ENCODE measurements at places on chromosomes 5 and 9.

DNA sequence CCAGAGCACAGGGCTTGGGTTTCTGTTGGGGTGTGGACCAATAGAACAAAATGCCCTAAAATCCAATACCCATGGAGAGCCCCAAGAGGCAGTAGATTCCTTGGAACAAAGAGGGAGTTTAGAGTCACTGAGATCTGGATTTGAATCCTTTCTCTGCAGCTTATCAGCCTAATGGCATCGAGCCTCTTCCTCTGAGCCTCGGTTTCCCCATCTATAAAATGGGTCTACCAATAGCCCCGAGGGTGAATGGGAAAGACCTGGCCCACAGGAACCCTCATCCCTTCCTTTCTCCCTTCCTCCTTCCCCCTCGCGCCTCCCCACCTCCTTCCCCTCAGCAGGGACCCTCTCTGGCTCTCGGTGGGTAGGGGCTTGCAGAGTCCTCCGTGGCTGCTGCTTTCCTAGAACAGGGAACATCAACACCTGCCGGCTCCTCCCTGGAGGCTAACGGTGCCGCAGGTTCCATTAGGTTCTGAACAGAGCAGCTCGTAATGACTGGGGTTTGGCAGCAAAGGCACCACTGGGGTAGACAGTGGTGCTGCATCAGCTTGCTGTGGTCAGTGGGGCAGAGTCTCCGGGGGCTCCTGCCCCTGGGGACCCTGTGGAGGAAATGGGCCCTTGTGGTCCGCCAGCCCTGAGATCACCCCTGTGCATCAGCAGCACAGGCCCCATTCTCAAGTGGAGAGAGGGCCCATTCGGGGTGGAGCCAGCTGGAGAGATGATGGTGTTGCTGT lies 40.3 kb downstream of the NEK6 start:
- DNase-seq = no peak

DNA sequence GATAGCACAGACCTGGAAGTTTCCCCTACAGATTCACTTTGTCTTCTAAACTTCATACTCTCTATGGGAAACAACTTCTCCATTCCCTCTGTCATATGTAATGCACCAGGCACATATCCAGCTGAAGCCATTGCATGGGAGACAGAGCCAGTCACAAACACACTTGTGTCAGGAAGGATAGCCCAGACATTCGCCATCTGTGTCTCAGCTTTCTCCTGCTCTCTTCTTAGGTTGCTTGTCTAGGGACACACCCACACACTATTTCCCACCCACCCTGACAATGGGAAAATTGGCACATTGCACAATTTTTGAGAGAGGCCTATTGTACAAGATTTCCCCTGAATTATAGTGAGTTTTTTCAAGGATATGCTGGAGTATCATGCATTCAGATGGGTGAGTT lies 158.4 kb upstream of the MPDZ start:
- DNase-seq = no peak

- DNase-seq = no peak
These were observed 70.4 kb downstream of the RALGPS1 start for GRCh38 chr9:126984969-126985368.

DNA sequence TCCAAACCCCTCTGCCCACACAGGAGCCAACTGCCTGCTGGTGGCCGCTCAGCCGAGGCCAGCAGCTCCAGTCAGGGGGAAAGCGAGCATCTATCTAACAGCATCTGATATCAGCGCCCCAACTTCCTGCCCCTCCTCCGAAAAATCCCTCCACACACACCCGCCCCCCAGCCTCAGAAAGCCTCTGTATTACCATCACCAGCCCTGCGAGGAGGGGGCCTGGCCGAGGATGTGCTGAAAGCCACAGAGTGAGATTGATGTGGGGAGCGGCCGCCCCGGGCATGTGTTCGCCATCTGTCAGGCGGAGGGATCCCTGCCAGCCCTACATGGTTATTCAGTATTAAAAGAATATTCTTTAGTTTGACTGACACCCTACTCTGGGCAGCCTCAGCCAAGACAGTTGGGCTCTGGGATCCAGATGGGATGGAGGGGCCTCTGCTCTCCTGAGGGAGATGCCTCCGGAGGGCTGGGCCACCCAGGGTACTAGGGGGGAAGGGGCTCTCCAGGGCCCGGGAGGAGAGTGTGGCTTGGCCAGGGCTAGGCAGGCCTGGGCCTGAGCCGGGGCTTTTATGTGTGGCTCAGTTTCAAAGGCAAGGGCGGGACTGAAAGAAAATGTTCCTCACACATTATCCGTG lies 98.0 kb downstream of the HSD17B3 start:
- DNase-seq = no peak

GRCh38 chr5:10324518-10325370 lies 17.0 kb upstream of the CMBL start:
- no peak for DNase-seq

GRCh38 chr9:81801190-81801589 lies 111.8 kb upstream of the TLE1 start:
- no peak for DNase-seq

DNA sequence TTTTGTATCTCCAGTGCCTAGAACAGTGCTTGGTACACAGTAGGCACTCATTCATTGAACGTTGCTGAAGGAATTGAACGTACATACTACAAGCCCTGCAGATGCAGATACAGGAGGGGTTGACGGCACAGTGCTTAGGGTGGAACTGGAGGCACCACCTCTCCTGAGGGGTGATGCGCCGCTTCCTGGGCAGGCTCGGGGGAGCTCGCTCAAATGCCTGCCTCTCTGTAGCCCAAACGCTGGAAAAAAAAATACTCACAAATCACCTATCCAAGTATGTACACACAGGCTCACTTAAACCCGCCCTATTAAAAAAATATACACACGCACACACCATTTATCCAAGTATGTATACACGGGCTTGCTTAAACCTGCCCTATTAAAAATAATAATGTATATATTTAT lies 536 bp upstream of the COMMD10 start:
- DNase-seq = no peak

DNA sequence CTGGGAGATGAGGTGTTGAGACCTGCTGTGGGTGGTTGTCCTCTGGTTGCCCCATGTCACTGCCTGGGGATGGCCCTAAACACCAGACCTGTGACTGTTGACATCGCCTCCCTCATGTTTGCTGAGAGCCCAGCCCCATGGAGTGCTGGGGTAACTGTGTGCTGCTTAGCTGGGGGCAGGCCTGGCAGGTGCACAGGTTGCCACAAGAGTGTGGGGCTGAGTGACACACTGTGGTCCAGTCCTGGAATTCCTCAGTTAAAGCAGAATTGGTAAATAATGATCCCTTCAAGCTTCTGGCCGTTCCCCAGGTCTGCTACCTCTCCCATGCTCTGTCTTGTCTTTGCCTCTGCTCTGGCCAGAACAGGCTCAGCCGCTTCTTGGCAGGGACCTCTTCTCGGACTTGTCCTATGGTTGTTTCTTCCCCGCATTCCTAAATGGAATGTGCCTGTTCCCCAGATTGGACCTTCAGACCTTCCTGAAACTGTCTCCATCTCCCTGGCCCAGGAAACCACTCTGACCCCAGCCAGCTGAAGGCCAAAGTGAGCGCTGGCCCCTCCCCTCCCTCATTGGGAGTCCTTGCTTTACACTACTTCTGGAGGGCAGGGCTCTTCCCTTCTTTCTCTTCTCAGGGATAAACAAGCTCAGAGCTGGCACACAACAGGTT lies 61.2 kb upstream of the PITX1 start:
- DNase-seq = no peak

- no peak for DNase-seq
These were observed 190.1 kb upstream of the MEF2C start for GRCh38 chr5:89072842-89073672.

DNA sequence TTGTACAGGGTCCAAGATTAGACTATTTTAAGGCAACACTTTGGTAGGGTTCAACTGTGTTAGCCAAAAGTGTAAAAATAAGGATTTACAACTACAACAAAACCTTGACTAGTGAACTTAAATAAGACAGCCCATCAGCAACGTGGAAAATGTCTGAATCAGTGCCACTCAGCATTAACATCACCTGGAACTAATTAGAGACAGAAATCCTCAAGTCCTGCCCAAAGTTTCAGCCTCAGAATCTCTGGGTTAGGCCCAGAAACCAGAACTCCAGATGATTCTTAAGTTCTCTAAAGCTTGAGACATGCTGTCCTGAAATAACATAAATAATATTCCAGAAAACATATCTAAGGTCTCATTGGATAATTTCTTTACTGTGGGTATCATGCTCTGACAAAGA lies 118.6 kb downstream of the SEMA6A start:
- DNase-seq = no peak

DNA sequence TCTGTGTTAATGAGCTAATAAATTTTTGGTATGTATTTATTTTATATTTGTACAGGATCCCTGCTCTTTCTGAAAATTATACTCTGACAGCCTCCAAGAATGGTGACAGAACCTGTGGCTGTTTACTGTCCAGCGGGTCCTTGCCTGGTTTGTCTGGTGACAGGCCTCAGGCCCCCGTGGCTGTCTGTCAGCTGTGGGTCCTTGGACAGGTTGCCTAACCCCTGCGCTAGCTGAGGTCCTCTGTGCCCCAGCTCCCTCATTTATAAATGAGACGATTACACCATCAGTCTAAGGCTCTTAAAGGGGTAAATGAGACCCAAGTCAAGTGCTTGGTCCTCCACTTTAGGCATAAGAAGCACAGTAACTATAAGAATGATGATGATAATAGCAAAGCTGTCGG lies 125.1 kb upstream of the COL5A1 start:
- no peak for DNase-seq

GRCh38 chr5:90987726-90988125 lies 395.4 kb downstream of the ARRDC3 start:
- no peak for DNase-seq

DNA sequence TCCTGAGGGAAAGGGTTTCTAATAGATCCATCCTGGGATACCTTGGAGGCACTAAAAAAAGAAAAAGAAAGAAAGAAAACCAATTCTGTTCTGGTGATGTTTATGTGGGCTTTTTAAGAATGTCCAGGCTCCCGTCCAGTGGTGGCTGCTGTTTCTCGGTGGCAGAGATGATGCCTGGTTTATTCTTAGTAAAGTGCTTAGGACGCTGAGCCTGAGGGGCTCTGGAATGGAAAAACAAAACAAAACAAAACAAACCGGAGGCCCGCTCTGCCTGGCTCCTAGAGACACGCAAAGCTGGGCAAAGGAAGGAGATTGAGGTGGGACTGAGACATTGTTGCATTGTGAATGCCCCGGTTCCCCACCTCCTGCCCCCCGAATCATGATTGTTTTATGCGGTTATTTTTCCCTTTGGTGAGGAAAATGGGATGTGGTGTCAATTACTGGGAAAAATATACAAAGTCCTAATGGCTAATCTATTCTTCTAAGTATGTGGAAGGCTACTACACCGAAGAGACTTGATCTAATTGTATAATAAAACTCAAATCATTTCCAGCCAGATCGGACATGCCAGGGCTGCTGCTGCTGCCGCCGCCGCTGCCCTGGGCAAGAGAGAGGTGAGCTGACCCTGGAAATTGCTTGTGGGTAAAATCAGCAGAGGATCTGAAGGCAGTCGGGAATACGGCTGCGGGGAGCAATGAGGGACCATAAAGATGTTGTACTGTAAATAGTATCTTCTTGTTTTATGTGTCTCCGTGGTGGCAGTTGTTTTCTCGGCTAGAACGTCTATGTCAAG lies 644.9 kb downstream of the CCDC171 start:
- no peak for DNase-seq

- DNase-seq = no peak
These were observed 353.5 kb downstream of the FBXL17 start for GRCh38 chr5:108028412-108028811.

- DNase-seq = no peak
These were observed 298.0 kb upstream of the PAPPA start for GRCh38 chr9:115855458-115856133.

DNA sequence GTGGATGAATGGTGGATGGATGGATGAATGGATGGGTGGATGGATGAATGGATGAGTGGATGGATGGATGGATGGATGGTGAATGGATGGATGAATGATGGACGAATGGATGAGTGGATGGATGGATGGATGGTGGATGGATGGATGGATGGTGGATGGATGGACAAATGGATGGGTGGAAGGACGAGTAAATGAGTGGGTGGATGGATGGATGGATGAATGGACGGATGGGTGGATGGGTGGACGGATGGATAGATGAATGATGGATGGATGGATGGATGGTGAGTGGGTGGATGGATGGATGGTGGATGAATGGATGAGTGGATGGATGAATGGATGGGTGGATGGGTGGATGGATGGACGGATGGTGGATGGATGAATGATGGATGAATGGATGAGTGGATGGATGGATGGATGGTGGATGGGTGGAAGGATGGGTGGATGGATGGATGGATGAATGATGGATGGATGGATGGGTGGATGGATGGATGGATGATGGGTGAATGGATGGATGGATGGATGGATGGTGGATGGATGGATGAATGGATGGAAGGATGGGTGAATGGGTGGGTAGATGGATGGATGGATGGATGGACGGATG lies 58.6 kb downstream of the VAV2 start:
- DNase-seq = no peak

DNA sequence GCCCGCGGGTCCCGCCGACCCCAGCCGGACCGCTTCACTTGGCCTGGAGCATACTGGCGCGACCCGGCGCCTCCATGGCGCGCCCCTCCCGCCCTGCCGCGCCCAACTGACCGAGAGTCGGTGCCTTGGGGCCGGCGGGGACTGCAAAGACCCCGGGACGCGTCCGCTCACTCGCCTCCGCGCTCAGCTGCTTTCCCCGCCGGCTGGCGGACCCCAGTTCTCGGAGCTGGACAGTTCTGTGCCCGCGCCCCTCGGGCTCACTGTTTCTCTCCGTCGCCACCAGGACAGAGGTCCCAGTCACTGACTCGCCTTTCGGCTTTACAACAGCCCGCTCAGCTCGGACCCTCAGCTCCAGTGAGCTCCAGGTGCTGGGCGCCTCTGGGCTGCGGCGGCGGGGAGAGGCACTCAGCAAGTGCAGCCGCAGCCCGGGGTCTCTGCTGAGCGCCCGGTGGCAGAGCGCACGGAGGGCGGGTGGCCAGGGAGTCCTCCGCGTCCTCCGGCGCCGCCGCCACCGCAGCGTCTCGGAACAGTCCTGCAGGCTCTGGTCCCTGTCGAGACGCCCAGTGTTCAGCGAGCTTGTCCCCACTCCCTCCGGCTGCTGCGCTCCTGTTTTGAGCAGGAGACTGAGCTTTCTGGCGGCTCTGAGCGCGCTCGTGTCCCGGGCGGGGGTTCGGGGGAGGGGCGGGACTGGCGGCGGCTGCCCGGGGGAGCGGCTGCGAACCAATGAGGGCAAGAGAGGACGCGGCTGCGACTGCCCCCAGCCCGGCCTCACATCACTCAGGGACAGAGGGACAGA lies at the start of gene SMIM32:
Gene SMIM32 (minus strand): TSS at position 637 of the 796 bp plus-strand sequence. CDS start 638 bp downstream, outside the sequence.
- DNase-seq = no peak

- DNase-seq = no peak
These were observed 14.4 kb downstream of the SH3PXD2B start for GRCh38 chr5:172439785-172440477.

DNA sequence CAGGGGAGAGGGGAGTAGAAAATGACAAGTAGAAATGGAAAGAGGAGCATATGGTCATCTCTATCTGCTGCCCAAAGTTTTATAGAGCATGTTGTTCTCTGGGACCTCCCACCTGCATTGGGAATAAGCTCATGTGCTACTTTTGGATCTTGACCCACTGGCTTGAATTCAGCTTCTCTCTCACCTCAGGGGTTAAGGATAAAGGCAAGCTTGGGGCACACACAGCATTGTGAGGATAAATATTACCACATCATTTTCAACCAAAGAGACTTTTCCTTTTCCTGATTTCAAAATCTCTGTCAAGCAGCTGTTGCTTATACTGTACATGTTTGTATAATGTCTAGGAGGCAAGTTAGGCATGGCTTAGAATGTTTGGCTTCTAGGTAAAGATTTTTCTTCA lies 16.6 kb downstream of the ATP10B start:
- DNase-seq = no peak
